PC-9 (cell line): ENCODE measurements at places on chromosomes 3 and 15. TPM values are rescaled to one million over a fixed set of nuclear protein-coding genes. Genes with fewer than 3 reads are reported as not detected.

Gene CLDN16
- 0.20 and 0.46 TPM in 2 replicates for total RNA-seq

Gene GPR149
- total RNA-seq: not detected in 2 replicates

Gene SAMMSON
- total RNA-seq: not detected in 2 replicates

Gene PLCB2
- total RNA-seq: 0.92 and 1.6 TPM in 2 replicates
